ENCODE measurements at places on chromosomes 2 and 18.

GRCh38 chr18:52342456-52342855 is 2.5 kb downstream of the DCC start:
- H3K36me3 ChIP-seq: no peaks in the 10 kb centered on the region
- peaks cover 11% of the 10 kb centered on the region for H3K27me3 ChIP-seq
- H3K4me3 ChIP-seq: no peak overlapping the region
- H3K27ac ChIP-seq: no peak overlapping the region

- no peak overlapping the region for H3K4me3 ChIP-seq
- H3K36me3 ChIP-seq: no peaks in the 10 kb centered on the region
- no peak for DNase-seq
Observed at GRCh38 chr18:57267368-57267925, 84.9 kb upstream of the ST8SIA3 start.

- no peak overlapping the region for H3K4me3 ChIP-seq
- peak overlapping the region; percentile 54 for H3K27ac ChIP-seq
- no peaks in the 10 kb centered on the region for H3K27me3 ChIP-seq
- H3K4me1 ChIP-seq: no peaks in the 10 kb centered on the region
Observed at GRCh38 chr2:105403241-105403782, 4.5 kb upstream of the FHL2 start.

DNA sequence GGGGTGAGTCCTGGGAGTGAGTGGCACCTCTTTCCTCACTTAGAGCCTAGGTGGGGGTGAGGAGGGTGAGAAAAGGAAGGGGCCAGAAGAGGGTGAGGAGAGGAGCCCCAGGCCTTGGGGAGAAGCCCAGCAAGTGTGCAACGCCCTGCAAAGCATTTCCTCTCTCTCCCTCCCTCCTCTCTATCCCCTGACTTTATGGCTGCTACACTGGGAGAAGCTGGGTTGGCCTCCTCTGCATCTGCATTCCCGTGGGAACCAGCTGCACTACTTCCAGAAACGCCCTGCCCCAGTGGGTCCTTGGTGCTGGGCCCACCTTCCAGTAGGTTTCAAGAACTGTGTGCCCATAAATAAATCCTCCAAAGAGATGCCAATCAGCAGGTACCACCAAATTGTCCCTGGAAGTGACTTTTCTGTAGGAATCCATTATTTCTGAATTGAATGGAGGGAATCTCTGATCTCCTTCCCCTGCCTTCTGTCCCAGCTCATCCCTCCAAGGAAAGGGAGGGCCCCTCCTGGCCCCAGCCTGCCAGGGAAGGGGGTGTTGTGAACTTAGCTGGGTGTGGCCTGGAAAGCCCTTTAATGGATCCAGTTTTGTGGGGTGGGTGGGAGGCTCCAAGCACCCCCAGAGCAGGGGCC is 95.7 kb upstream of the BOD1L2 start:
- no peak overlapping the region for H3K27ac ChIP-seq
- H3K4me1 ChIP-seq: no peaks in the 10 kb centered on the region
- no peak for DNase-seq
- H3K36me3 ChIP-seq: no peaks in the 10 kb centered on the region
- no peak overlapping the region for H3K4me3 ChIP-seq
- no peaks in the 10 kb centered on the region for H3K27me3 ChIP-seq

GRCh38 chr2:95012881-95013550 is 12.5 kb upstream of the MAL start:
- DNase-seq: no peak
- H3K27ac ChIP-seq: no peak overlapping the region
- no peak overlapping the region for H3K4me3 ChIP-seq
- no peaks in the 10 kb centered on the region for H3K36me3 ChIP-seq
- H3K4me1 ChIP-seq: no peaks in the 10 kb centered on the region
- H3K27me3 ChIP-seq: no peaks in the 10 kb centered on the region

GRCh38 chr2:30693821-30694281 is 113.4 kb downstream of the CAPN13 start:
- H3K27me3 ChIP-seq: no peaks in the 10 kb centered on the region
- DNase-seq: no peak
- no peak overlapping the region for H3K27ac ChIP-seq
- H3K4me3 ChIP-seq: no peak overlapping the region
- H3K4me1 ChIP-seq: no peaks in the 10 kb centered on the region
- H3K36me3 ChIP-seq: no peaks in the 10 kb centered on the region

DNA sequence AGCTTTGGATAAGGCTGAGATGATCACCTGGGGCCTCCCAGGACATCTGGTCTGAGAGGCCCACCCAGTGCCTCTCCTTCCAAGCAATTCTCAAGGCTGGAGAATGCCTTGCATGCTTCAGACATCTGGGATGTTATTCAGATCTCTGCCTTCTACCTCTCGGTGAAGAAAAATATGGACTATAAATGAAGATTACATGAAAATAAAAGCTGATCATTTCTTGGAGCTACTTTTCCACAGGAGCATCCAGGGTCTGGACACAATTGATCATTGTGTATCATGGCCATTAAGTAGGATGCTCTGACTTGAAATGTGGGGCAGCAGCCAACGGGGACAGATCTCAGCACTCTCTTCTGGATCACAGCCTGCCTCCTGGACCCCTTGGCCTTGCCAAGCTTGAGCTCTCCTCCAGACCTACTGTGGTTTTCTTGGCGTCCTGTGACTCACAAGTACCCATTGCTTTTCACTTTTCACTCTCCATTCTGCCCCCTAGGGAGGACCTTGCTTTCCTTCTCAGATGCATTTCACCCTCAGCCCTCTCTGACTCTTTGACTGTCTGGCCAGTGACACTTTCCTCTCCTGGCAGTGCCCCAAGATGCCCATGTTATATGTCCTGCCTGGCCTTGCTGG is 203.1 kb downstream of the INSIG2 start:
- no peak overlapping the region for H3K27ac ChIP-seq
- no peaks in the 10 kb centered on the region for H3K4me1 ChIP-seq
- H3K27me3 ChIP-seq: no peaks in the 10 kb centered on the region
- DNase-seq: no peak

GRCh38 chr2:206341396-206341795 is 66.9 kb downstream of the ZDBF2 start:
- H3K4me1 ChIP-seq: no peaks in the 10 kb centered on the region

DNA sequence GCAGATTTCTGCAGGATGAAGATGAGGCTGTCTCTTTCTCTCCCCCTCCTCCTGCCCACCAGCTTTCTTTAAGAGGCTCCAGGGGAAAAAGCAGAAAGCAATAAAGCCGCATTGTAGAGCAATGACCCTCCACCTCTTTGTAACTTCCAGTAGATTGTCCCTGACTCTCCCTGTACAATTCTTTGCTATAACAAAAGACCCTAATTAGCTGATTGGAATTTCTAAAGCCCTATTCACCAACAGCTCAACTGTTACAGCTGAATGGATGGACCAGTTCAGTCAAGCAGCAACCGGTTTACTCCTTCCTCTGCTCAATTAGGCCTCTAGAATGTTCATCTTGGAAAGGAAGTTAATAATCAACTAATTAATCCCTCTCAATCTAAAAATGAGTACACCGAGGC is 301.0 kb downstream of the STK39 start:
- H3K27me3 ChIP-seq: no peaks in the 10 kb centered on the region
- H3K4me3 ChIP-seq: no peak overlapping the region
- DNase-seq: no peak
- H3K27ac ChIP-seq: no peak overlapping the region

GRCh38 chr2:109058191-109058632 is 69.2 kb upstream of the EDAR start:
- H3K27ac ChIP-seq: no peak overlapping the region
- H3K36me3 ChIP-seq: no peaks in the 10 kb centered on the region
- H3K4me3 ChIP-seq: no peak overlapping the region
- H3K27me3 ChIP-seq: no peaks in the 10 kb centered on the region
- H3K4me1 ChIP-seq: no peaks in the 10 kb centered on the region
- DNase-seq: no peak

- peak overlapping the region; percentile 74 for H3K27ac ChIP-seq
- peak; percentile 72 for DNase-seq
- H3K27me3 ChIP-seq: no peaks in the 10 kb centered on the region
- no peak overlapping the region for H3K4me3 ChIP-seq
- peaks cover 5% of the 10 kb centered on the region for H3K4me1 ChIP-seq
Observed at GRCh38 chr2:43169099-43169945, 57.1 kb downstream of the ZFP36L2 start.

DNA sequence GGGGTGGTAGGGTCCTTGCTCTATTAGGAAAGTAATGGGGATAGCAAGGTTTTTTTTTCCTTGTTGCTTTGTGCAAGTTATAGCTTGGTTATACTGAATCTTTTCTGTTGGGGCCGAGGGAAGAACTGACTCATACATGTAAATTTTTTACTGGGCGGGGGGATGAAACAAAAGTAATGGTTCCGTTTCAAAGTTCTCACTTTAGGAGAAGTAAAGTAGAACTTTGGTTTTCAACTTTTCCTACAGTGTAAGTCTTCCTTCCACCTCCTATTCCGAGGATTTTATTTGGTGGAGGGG is 1.1 kb downstream of the AFTPH start:
- H3K4me3 ChIP-seq: peak overlapping the region; percentile 76
- peak overlapping the region; percentile 92 for H3K27ac ChIP-seq
- H3K36me3 ChIP-seq: no peaks in the 10 kb centered on the region
- no peak for DNase-seq
- H3K4me1 ChIP-seq: no peaks in the 10 kb centered on the region
- H3K27me3 ChIP-seq: no peaks in the 10 kb centered on the region

- no peaks in the 10 kb centered on the region for H3K36me3 ChIP-seq
- H3K4me3 ChIP-seq: no peak overlapping the region
- H3K4me1 ChIP-seq: no peaks in the 10 kb centered on the region
- DNase-seq: no peak
Observed at GRCh38 chr2:116719836-116720235, 1094.7 kb upstream of the DDX18 start.

GRCh38 chr2:218123986-218124385 is 1.8 kb upstream of the CXCR2 start:
- no peaks in the 10 kb centered on the region for H3K4me1 ChIP-seq
- H3K36me3 ChIP-seq: no peaks in the 10 kb centered on the region
- no peak for DNase-seq
- H3K27ac ChIP-seq: no peak overlapping the region
- no peak overlapping the region for H3K4me3 ChIP-seq

GRCh38 chr2:226673314-226673723 is 126.3 kb downstream of the IRS1 start:
- H3K4me3 ChIP-seq: no peak overlapping the region
- H3K36me3 ChIP-seq: no peaks in the 10 kb centered on the region
- H3K27me3 ChIP-seq: no peaks in the 10 kb centered on the region
- H3K4me1 ChIP-seq: no peaks in the 10 kb centered on the region
- no peak overlapping the region for H3K27ac ChIP-seq

GRCh38 chr18:51171625-51172259 is 25.7 kb downstream of the MEX3C start:
- no peak for DNase-seq
- H3K27ac ChIP-seq: no peak overlapping the region
- H3K27me3 ChIP-seq: no peaks in the 10 kb centered on the region
- H3K4me3 ChIP-seq: no peak overlapping the region
- H3K36me3 ChIP-seq: no peaks in the 10 kb centered on the region

- peak; percentile 89 for DNase-seq
- H3K4me3 ChIP-seq: no peak overlapping the region
- no peaks in the 10 kb centered on the region for H3K4me1 ChIP-seq
- no peaks in the 10 kb centered on the region for H3K36me3 ChIP-seq
- no peaks in the 10 kb centered on the region for H3K27me3 ChIP-seq
- no peak overlapping the region for H3K27ac ChIP-seq
Observed at GRCh38 chr2:65040400-65041261, 15.6 kb upstream of the CEP68 start.

DNA sequence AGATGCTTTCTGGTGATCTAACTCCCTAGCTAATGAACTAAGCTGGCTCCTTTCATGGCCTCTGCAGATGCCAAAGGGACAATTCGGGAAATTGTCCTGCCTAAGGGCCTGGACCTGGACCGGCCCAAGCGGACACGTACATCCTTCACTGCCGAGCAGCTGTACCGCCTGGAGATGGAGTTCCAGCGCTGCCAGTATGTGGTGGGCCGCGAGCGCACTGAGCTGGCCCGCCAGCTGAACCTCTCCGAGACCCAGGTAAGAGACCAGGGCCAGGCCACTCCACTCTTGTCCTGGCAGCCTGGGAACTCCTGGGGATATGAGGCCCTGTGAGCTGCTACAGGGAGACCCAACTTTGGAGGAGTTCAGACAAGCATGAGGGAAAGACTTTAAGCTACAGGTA is 14.7 kb upstream of the ATP6V1B1 start:
- H3K4me1 ChIP-seq: no peaks in the 10 kb centered on the region
- no peaks in the 10 kb centered on the region for H3K27me3 ChIP-seq
- no peak for DNase-seq
- H3K36me3 ChIP-seq: no peaks in the 10 kb centered on the region

GRCh38 chr2:67423489-67423888 is 26.4 kb downstream of the ETAA1 start:
- no peaks in the 10 kb centered on the region for H3K36me3 ChIP-seq
- H3K4me1 ChIP-seq: no peaks in the 10 kb centered on the region
- H3K27me3 ChIP-seq: no peaks in the 10 kb centered on the region
- no peak overlapping the region for H3K4me3 ChIP-seq
- DNase-seq: no peak
- no peak overlapping the region for H3K27ac ChIP-seq

DNA sequence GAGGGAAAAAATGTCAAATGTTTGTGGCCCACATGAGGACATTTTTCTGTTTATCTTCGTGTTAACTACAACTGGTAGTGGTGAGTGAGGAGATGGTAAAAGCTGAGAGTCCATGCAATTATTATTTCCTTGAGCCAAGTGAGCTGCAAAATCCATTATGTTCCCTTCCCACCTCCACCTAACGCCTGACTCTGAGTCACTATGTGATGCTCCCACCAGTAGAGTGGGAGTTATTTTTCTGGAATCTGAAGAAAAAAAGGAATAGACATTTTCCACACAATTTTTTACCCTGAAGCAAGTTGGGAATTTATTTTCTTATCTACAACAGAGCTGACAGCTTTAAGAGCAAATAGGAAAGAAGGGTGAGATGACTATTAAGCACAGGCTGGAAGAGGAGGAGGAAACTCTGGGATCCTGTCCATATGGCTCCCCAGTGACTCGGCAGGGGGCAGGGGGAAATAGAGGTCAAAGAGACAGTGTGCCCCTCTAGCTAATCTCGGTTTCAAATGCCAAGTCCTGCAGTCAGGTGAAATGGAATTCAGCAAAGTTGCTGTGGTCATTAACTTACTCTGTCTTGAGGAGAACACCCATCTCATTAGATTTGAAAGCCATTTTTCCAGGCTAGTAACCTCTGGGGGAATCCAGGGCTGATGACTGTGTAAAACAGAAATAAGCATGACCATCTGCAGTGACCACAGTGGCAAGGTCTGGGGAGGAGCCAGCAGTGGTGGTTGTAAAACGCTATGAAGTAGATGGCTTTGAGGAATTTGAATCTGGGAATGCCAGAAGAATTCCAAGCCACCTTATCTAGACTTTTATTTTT is 463.9 kb downstream of the STK39 start:
- H3K4me3 ChIP-seq: no peak overlapping the region
- H3K4me1 ChIP-seq: no peaks in the 10 kb centered on the region
- no peak overlapping the region for H3K27ac ChIP-seq
- no peaks in the 10 kb centered on the region for H3K36me3 ChIP-seq
- H3K27me3 ChIP-seq: no peaks in the 10 kb centered on the region

GRCh38 chr18:9022397-9023155 is 79.9 kb upstream of the NDUFV2 start:
- H3K4me3 ChIP-seq: no peak overlapping the region
- no peaks in the 10 kb centered on the region for H3K4me1 ChIP-seq
- no peak overlapping the region for H3K27ac ChIP-seq

- H3K4me1 ChIP-seq: no peaks in the 10 kb centered on the region
- H3K27ac ChIP-seq: no peak overlapping the region
- no peak for DNase-seq
- no peaks in the 10 kb centered on the region for H3K36me3 ChIP-seq
Observed at GRCh38 chr18:42578792-42579191, 536.7 kb downstream of the RIT2 start.

- no peak overlapping the region for H3K27ac ChIP-seq
- no peaks in the 10 kb centered on the region for H3K27me3 ChIP-seq
- H3K4me1 ChIP-seq: no peaks in the 10 kb centered on the region
- no peak for DNase-seq
- H3K36me3 ChIP-seq: peaks cover 6% of the 10 kb centered on the region
- no peak overlapping the region for H3K4me3 ChIP-seq
Observed at GRCh38 chr2:121764681-121765228, 9.3 kb downstream of the TSN start.

All from prostate gland (tissue), 2 donors.